ENCODE measurements at places on chromosomes 2 and 18. TPM values are rescaled to one million over a fixed set of nuclear protein-coding genes. Genes with fewer than 3 reads are reported as not detected.
A peak's percentile ranks its signal among the peaks of the same experiment; 100 is the strongest.

DNA sequence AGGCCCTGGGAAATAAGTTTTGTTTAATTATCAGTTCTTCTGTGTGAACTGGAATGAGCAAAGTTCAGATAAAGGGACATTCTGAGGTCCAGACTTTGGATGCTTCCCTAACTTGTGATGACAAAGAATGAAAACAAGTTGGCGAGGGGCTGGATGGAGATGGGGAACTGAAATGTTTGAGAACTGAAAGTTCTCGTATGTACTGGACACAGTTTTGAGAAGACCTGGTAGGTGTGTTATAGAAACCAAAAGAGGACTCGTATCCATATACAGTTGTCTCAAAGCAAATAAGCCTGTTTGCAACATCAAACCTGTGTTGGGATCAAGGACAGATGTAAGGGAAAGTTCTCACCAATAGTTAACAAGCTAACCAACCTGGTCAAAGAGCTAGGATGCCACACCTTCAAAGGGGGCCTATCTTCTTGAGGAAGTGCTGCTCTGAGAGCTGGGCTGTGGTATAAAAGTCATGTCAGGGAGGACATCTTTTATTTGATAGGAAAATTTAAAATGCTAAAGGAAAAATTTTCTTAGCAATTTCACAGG, at the start of gene UPP2:
UPP2 (plus strand) TSS at position 493 of the 543 bp plus-strand sequence. CDS start 188 bp downstream, outside the sequence.
- DNase-seq = no peak

SERPINB2 gene
- total RNA-seq = 1.2 TPM

GRCh38 chr2:62569907-62570841, 64.2 kb upstream of the TMEM17 start:
- DNase-seq = no peak

PAX8 gene
- 0.44 TPM for total RNA-seq

GRCh38 chr2:72255540-72255939, 107.9 kb upstream of the CYP26B1 start:
- DNase-seq = no peak

- DNase-seq = peak; percentile 67
Measured at GRCh38 chr18:44229693-44230108, 451.0 kb upstream of the SETBP1 start.

DNA sequence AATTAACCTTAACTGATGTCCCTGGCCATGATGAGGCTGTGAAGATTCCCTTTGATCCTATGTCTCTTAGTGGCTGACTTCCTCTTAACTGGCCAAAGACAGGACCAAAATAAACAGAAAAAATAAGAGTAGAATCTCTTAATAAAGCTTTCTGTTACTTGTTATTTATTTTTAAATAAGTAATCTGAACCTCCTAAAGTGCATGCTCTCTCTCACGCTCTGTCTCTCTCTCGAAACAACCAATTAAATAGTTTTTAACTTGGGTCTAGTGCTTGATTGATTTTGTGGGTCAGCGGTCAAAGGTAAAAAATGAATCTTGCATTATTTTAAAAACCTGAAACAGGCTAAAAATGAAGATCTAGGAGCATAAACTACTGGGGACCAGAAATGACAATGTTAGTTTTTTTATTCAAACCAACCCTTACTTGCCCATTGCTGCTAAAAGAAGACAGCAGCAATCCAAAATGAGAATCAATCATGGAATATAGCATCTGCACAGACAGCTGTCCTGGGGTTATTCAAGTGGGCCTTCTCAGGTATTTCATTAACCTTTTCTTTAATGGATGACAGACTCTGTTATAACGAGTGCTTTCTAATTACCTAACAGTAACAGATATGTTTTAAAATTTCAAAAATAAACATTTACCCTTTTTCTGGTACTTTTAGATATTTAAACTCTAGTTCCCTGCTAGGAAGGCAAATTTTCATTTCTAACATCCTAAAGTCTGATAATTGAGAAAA, 11.2 kb downstream of the GAREM1 start:
- no peak for DNase-seq

DNA sequence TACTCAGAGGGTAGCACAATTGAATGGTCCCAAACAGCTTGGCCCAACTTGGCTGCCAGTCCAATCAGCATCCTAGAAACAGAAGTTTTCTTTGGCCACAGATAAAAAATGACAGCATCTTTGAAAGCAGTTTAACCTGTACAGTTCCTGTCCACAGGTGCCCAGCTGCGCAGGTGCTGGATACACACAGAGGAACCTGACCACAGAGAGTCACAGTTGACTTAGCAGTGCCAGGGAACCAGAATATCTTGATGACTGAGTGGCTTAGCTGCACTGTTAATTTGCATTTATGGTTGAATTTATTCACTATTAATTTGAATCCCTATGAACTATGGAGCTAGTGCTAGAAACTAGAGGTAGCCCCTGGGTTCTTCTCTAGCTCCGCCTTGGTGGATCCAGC, 93.7 kb downstream of the TPGS2 start:
- no peak for DNase-seq

DNA sequence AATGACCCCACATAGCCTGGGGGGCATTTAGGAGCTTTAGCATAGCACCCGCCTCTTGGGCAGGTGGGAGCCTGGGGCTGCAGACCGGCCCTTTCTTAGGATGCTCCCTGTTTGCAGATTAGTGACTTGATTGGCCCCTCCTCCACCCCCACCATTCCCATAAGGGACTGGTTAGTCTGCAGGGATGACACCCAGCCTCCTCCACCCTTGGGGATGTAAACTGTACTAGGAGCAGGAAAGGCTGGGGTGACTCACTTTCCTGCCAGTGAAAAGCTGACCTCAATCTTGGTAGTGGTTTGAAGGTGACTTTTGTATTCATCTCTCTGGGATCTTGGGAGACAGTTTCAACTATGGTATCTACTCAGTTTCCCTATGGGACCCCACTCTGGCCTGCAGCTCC, 24.2 kb downstream of the CTIF start:
- DNase-seq = no peak

CCDC74B gene
- total RNA-seq = not detected

- DNase-seq = no peak
Measured at GRCh38 chr2:128727914-128728313, 409.2 kb upstream of the HS6ST1 start.

- no peak for DNase-seq
Measured at GRCh38 chr2:216603010-216603883, 30.0 kb upstream of the IGFBP2 start.

- no peak for DNase-seq
Measured at GRCh38 chr2:185475914-185476313, 262.7 kb upstream of the FSIP2 start.

- DNase-seq = no peak
Measured at GRCh38 chr2:78154586-78154985, 632.4 kb upstream of the LRRTM4 start.

G6PC2 gene
- total RNA-seq = not detected

CERS6 gene
- 75.6 TPM for total RNA-seq

DNA sequence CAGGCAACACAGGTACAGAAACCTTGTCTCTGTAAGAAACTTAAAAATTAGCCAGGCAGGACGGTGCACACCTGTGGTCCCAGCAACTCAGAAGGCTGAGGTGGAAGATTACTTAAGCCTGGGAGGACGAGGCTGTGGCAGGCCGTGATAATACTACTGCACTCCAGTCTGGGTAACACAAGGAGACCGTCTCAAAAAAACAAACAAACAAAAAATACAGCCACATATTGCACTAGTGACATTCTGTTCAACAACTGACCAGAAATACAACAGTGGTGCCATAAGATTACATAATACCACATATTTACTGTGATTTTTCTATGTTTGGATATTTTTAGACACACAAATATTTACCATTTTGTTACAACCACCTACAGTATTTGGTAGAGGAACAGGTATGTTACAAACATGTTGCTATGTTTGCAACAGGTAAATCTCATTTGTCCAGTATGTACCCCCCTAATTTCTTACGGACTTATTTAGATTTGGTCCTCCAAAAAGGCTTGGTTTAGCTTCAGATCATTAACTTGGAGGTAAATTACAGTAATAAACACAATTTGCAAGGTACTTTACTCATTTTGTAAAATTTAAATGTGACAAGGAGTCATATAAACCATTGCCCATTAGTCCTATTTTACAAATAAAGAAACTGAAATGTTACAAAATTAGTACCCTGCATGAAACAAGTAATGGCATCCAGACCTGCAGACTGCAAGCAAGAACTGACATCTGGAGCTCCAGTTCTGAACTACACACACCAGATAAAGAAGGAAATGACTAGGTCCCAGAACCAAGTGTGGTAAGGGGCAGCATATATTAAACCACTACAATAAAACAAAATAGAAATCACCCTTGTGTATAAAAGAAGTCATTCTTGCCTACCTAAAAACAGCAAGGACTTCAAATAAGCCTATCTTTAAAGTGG, 36.8 kb downstream of the TRIP12 start:
- no peak for DNase-seq

FER1L5 gene
- total RNA-seq = not detected

DNA sequence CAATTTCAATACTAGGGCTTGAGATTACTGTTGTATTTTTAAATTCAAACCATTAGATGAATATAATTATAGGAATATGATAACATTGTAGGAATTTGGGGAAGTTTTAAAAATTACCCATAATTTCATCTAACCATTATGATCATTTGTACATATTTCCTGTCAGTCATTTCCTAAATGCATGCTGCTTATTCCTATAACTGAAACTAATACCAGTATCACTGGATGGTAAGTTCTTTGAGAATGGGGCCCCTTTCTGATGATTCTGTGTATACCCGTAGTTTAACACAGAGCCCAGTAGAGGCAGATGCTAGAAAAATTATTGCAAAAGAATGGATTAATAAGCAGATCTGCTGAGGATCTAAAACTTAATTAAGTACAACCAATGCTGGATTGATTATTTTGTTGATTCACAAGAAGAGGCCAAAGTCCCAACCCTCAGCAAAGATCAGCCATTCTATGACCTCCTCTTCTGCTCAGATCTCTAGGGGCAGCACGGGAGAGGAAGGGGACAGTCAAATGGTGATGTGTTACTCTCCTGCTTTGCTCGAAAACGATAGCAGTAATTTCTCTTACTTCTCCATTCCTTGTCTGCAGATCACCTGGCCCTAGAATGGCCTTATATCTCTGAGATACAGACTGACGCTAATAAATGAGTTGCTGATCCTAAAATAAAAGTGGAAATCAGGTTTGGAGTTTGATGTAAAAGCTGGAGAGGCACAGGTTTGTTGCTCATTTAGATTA, 69.5 kb upstream of the PELI1 start:
- no peak for DNase-seq

ERLEC1 gene
- 42.7 TPM for total RNA-seq

DNA sequence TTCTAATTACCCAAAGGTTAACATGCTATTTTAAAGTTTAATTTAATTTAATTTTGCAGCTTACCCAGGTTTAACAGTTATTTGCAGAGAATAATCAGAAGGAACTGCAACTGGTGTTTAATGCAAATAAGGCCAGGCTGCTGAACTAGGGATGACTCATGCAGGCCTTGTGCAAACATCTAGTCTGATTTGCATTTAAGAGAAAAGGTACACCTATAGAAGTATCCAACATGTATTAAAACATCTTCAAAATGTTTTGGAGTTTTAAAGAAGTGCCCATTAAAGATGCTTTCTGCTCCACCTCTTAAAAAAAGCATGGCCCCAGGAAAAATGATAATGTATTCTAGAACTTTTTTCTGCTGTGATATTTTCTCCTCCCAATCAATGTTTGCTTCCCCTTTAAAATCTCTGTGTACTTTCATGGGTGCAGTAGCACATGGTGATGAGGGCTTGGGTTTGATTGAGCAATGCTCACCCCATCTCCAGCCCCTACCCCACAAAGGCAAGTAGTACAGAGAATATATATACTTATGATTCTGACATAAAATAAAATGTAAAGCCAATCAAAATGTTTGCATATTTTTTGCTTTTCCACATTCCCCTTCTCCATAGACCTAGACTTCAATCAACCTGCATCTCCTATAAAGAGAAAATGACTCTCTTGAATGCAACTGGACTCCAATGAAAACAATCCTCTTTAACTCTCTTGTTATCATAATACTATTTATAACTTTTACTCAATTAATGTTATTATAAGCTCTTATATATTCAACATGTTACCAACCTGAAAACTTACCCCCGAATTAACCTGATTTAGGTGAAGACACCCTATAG, 54.1 kb downstream of the ATP8B1 start:
- no peak for DNase-seq
